ENCODE measurements at places on chromosomes 7 and 10.

DNA sequence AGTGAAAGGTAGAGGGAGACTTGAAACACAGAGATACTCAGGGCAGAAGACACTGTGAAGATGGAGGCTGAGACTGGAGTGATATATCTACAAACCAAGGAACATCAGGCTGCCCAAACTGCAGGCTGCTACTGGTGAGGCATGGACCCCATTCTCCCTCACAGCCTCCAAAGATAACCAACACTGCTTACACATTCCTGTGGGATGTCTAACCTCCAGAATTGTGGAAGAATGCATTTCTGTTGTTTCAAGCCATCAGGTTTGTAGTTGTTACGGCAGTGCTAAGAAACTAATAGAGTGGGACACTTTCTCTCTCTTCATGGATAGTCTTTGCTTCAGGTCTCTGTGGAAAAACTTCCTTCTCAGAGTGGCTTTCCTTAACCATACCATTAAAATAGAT lies 182.6 kb upstream of the TMEM106B start:
- no peak for DNase-seq

DNA sequence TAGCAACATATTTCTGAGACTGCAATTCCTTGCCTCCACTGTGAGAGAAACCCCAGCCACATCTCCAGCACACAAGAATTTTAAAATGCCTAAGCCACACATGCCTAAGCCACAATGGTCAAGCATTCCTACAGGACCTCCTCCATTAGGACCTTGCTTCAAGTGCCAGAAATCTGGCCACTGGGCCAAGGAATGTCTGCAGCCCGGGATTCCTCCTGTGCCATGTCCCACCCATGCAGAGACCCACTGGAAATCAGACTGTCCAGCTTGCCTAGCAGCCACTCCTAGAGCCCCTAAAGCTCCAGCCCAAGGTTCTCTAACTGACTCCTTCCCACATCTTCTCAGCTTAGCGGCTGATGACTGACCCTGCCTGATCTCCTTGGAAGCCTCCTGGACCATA lies 117.5 kb downstream of the AHR start:
- DNase-seq, result no peak

- DNase-seq, result no peak
Observed at GRCh38 chr10:108422286-108422685, 1257.8 kb upstream of the SORCS1 start.

DNA sequence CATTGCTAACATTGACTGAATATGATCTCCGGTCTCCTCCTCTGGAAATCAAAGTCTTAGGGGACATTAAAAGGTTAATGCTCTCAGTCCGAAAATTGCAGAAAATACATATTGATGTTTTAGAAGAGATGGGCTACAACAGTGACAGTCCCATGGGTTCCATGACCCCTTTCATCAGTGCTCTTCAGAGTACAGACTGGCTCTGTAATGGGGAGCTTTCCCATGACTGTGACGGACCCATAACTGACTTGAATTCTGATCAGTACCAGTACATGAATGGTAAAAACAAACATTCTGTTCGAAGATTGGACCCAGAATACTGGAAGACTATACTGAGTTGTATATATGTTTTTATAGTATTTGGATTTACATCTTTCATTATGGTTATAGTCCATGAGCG lies 39.2 kb downstream of the SAMD8 start:
- no peak for DNase-seq

DNA sequence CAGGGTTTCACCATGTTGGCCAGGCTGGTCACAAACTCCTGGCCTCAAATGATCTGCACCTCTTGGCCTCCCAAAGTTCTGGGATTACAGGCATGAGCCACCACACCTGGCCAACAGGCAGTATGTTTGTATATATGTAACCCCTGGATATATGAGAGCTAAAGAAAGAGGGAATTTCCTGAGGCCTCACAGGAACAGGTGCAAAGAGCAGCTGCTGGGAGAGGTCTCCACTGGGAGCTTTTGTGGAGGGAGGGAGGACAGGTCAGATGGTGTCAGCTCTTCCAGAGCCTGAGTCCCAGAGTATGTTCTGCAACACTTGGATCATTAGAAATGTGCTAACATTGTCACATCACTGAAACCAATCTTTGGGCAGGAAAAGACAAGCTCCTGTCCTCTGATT lies 110.1 kb upstream of the KIF5B start:
- DNase-seq, result no peak

- DNase-seq, result no peak
Observed at GRCh38 chr7:106365252-106366005, 80.6 kb upstream of the NAMPT start.

GRCh38 chr7:6226194-6226799 lies 46.1 kb downstream of the CYTH3 start:
- DNase-seq, result no peak

- no peak for DNase-seq
Observed at GRCh38 chr10:129730272-129730992, 233.6 kb downstream of the EBF3 start.

DNA sequence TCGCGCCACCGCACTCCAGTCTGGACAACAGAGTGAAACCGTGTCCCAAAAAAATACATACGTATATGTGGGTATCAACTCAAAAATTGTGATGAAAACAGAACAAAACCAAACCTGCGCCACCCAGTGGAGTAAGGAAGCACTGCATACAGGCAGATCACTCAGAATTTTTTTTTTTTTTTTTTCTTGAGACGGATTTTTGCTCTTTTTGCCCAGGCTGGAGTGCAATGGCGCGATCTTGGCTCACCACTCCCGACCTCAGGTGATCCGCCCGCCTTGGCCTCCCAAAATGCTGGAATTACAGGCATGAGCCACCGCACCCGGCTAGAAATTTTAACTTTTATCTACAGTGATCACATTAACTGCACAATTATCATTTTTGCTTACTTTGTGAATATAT lies 9.1 kb upstream of the TMEM236 start:
- peak; percentile 79 for DNase-seq

GRCh38 chr7:111240371-111240770 lies 149.4 kb downstream of the LRRN3 start:
- DNase-seq, result no peak

DNA sequence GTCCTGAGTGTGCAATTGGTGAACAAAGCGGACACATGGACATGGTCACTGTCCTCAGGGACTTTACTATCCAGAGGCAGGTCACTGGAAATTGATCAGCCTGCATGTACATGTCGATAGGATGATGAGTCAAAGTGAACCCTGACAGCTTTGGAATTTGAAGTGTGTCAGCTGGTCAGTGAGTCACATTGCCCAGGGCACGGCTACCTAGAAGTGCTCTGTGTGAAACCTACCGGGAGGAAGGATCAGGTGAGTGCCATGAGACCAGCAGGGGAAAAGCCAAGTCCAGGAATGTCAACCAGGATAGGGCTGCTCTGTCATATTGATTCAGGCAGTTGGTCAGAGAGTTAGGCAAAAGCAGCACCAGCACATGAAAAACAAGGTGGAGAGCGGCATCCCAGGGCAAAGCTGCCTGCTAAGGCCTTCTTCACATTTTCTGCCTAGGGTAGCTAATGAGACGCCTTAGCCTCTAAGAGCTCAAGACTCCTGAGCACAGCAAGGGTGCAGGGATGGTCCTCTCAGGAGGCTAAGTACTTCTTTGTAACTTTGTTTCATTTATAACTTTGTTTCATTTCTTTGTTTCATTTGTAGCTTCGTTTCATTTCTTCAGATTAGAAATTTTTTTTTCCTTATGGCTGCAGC lies 19.4 kb upstream of the PDCD4 start:
- peak; percentile 29 for DNase-seq

Data from natural killer cell (primary cell).